ENCODE measurements at places on chromosomes 5 and 9. TPM values are rescaled to one million over a fixed set of nuclear protein-coding genes. Genes with fewer than 3 reads are reported as not detected.

The PTGR1 gene
- total RNA-seq, result 0.94 TPM

DNA sequence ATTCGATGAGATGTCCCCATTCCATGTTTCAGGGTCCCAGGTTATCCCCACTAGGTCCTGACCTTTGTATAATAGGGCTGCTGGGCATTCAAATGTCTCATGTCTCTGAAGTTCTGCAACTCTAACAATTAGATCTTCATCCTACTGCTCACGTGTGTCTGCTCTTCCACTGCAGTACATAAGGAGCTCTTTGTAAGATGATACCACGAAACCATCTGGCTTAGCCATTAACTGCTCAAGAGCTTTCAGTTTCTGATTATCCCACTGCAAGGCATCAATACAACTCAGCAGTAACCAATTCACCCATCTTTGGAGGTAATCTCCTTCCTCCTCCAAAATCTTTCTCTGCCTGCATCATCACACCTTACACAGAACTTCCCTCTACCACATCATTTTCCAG is 49.9 kb upstream of the PPP2CA start:
- no peak for DNase-seq

DNA sequence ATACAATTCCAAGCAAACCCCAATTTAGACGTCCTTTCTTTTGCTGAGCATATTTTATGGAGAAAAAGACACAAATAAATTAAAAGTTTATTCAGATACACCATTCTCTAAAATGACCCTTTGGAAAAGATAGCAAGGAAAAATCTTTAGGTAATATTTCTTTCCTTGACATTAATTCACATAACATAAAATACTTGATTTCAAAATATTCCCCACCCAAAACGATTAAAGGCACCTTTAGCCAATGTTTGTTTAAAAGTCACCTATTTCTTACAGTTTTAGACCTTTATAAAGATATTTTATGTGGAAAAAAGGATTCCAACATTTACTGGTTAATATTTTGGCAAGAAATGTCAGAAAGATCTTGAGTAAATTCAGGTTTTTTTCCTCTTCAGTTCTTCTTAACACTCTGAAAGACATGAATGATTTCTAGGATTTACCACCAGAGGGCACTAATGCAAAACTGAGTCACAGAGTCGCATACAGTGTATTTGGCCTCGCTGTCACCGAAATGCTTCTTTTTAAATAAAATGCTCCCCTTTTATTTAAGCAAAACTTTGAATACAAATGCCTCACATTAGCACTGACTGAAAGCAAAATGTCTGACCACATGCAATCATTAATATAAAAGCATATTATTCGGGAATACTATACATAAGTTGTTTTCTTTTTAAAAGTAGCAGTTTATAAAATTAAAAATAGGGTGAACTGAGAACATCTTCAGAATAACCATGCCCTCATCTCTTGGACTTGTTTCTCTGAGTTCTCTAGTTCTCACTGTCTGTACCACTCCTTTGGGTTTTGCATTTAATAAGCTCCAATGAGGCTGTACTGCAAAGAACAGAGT is 122.5 kb downstream of the SLC1A3 start:
- DNase-seq, result no peak

DNA sequence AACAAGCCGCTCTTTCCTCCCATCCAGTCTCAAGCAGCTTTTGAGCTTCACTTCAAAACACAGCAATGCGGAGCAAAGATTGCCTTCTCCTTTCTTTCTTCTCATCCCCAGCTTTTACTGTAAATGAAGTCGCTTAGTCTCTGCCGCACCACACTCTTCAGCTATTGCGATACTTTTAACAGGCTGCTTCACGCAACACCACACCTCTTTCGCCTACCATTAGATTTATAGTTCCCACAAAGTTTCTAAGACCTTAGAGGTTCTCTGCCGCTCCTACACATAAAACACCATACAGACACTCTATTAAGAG is 711 bp downstream of the PGGT1B start:
- no peak for DNase-seq

- no peak for DNase-seq
Measured at GRCh38 chr5:28488752-28489151, 1450.4 kb upstream of the CDH9 start.

DNA sequence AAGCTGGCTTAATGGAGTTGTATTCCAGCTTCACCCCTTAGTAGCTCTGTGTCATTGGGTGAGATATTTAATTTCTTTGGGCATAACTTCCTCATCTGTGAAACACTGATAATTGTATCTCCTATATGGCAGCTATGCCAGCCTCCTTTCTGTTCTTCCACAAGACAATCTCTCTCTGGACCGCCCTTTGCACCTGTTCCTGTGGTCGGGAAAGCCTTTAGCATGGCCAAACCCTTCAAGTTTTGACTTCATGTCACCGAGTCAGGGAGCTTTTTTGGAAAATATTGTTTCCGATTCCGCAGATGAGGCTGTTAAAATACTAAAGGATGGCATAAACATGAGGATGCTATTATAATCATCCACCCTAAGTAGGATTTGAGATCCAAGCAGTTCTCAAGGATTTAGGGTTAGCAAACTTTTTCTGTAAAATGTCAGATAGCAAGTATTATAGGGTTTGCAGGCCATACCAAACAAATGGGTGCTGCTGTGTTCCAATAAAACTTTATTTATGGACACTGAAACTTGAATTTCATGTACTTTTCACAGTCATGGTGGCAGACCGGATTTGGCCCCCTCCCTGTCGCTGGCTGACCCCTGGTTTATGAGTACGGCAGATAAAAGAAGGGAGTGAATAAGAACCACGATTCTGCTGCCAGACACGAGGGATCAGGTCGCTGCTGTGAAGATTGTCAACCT is 695 bp upstream of the NDFIP1 start:
- no peak for DNase-seq

- no peak for DNase-seq
Measured at GRCh38 chr9:69817202-69817601, 3.4 kb upstream of the CFAP95 start.

The CAAP1 gene
- 17.7 TPM for total RNA-seq

- no peak for DNase-seq
Measured at GRCh38 chr5:33764786-33765185, 127.0 kb downstream of the ADAMTS12 start.

GRCh38 chr9:86494644-86495111 is 140.5 kb upstream of the TUT7 start:
- DNase-seq, result no peak

DNA sequence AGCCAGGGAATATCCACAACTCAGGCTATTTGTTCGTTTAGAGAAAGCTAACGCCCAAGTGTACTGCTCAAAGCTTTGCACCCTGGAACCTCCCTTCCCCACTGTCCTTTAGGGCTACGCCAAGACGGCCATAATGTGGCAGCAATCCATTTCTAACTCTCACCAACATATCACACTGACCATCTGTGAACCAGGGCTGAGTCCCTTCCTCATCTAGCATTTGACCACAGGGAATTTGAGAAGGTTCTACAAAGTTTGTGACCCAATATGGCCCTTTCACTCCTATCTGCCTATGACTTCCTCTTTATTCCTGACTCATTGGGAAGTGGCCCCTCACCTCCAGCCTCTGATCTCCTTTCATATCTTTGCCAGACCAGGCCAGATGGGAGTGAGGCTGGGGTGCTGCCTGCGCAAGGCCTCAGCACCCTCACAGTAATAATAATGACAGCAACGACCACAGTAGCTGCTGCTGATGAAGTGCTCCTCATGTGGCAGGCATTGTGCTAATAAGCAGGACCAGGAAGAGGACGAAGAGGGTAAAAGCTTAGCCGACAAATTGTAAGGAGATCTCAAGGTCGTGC is 9.3 kb upstream of the ARAP3 start:
- no peak for DNase-seq

DNA sequence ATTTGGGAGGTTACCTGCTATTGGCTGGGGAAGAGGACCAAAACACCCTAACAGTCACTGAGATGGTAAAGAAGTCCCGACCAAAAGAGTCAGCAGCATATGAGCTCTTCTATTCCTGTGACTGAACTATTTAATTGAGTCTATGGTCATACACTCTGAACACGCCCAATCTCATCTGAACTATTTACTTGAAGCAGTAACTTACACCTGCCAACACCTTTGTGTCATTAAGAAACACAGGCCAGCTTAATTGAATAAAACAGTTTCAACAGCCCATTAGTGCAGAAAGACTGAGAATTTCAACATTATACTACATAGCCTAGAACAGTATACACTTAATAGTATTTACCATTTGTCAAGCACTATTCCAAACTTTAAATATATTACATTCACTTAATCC is 47.8 kb downstream of the NR6A1 start:
- DNase-seq, result no peak

DNA sequence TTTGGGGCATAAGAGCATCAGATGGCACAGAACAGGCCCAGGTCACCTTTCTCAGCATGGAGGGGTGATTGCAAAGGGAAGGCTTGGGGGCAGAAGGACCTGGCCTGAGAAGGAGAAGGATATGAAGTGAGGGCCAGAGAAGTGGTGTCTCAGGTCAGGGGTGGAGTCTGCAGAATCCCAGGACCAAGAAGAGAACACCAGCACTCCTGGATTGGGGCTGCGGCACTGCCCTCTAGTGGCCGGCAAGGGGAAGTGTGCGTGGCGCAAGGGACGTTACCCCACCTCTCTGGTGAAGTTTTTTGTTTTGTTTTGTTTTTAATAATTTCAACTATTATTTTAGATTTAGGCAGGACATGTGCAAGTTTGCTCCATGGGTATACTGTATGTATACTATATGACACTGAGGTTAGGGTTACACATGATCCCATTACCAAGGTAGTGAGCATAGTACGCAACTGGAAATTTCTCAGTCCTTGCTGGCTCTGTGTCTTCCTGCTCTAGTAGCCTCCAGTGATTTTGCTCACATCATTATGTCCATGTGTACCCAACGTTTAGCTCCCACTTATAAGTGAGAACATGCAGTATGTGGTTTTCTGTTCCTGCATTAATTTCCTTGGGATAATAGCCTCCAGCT is 1548.6 kb downstream of the EFNA5 start:
- DNase-seq, result peak; percentile 33

DNA sequence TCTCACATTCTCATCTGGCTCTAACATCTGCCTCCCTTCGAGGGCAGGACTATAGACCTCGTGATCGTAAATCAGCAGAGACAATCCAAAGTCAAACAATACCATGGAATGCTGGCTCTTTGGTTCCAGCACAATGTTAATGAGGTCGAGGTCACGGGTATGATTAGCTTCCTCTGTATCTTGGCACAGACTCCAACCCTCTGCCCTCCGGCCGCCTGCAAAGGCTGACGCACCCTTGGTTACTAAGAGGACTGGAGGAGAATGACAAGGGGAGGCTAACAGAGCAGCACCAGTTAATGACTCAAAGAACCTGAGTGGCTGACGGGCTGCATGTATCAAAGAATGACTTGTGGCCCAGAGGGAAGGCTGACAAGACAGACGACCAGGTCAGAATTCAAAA is 10.1 kb downstream of the LHFPL2 start:
- DNase-seq, result no peak

The GBGT1 gene
- 4.0 TPM for total RNA-seq

DNA sequence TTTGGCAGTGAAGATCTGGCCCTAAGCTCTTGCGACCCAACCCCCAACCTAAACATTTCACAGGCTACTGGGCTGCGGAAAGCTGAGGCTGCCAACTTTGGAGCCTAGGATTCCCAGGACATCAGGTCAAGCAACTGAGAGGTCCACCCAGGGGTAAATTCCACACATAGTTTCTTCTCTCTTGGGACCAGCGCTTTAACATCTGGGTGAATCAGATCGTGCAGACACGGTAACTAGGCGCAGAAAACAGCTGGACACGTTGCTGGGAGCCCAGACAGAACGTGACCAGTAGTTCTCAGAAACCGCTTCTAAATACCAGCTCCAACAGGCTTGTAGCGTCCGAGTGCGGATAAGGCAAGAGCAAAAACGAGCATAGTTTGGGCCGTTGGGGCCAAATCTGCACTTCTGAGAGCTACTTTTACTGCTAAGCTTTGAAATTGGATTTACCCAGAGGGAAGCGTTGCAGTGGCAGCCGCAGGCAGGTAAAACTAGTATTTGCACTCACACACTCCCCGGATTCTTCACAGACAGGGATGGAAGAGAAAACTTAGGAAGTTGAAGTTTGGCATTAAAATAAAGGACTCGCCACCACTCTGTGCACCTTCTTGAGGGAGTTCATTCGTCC is 11.8 kb downstream of the ITGA1 start:
- no peak for DNase-seq

DNA sequence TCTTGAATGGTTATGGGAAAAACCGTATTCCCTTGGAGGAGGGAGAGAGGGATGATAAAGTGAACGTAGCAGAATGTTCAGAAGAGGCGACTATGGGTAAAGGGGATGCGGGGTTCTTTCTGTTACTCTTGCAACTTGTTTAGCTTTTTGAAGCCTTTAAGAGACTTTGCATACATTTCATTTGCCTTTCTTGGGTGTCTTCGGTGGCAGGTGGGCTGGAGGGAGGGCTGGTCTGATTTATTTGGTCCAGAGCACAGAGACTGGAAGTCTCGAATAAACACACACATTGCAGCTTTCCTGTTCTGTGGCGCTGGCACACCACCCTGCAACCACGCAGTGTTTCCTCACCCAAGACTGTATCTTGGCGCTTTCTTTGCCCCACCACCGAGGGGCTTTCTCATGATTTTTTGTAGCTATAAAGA is 23.2 kb downstream of the TTF1 start:
- DNase-seq, result no peak

The IFNB1 gene
- 0.37 TPM for total RNA-seq

DNA sequence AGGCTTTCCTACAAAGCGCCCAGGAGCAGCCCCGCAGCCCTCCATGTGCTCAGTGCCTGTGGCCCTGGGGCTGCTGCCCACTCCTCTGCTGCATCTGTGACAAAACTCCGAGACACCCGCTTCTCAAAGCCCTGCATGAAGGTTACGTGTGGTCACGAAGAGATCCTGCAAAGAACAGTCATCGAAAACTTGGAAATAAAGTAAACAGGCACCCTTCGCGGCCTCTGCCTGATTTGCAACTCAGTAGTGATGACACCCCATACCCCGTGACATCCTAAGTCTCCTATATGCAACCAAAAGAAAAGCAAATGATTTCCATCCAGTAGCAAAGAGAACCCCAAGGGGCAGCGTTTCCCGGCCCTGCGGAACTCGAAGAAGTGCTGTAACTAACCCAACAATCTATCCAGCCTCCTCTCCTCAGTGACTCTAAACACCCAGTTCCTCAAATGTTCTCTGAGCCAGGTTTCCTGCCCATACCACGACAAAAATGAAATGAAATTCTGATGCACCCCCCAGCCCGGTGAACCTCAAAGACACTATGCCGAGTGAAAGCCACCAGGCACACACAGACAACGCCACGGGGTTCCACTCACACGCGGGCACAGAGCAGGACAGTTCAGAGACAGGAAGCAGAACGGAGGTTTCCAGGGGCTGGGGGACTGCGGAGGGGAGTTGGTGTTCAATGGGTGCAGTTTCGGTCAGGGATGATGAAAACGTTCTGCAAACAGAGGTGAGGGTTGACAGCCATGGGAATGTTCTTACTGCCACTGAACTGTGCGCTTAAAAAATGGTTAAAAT is 19.0 kb downstream of the NACC2 start:
- DNase-seq, result peak; percentile 34

The ANKHD1 gene
- 156 TPM for total RNA-seq

- DNase-seq, result no peak
Measured at GRCh38 chr9:129828051-129828450, 4.1 kb upstream of the TOR1A start.

The BAG1 gene
- total RNA-seq, result 63.8 TPM
